ENCODE measurements at places on chromosomes 16 and 17. TPM values are rescaled to one million over a fixed set of nuclear protein-coding genes. Genes with fewer than 3 reads are reported as not detected.
A peak's percentile ranks its signal among the peaks of the same experiment; 100 is the strongest.

Gene PRM3
- not detected for total RNA-seq

Gene COG1
- total RNA-seq = 44.6 TPM

DNA sequence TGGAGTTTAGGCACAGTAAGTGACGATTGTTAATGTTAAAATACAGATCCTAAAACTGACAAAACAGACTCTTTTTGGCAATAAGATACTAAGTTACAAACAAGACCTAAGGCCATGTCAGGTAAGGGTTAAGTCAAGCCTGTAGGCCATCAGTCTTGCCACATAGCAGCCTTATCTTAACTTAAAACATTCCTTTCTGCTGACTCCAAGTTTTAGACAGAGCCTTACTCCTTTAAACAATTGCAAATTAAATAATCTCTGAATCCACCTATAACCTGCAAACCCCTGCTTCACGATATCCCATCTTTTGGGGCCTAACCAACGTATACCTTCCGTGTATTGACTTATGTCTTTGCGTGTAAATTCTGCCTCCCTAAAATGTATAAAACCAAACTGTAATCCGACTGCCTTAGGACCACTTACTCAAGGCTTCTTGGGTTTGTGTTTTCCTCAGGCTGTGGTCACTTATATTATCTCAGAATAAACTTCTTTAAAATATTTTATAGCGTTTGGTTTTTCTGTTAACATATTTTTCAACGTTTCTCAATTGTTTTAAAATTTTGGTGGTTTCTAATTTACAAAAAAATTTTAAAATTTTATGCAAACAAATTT lies 64.4 kb downstream of the EFCAB5 start:
- no peaks in the 10 kb centered on the region for H3K27me3 ChIP-seq
- H3K4me1 ChIP-seq = no peaks in the 10 kb centered on the region
- no peaks in the 10 kb centered on the region for H3K36me3 ChIP-seq

DNA sequence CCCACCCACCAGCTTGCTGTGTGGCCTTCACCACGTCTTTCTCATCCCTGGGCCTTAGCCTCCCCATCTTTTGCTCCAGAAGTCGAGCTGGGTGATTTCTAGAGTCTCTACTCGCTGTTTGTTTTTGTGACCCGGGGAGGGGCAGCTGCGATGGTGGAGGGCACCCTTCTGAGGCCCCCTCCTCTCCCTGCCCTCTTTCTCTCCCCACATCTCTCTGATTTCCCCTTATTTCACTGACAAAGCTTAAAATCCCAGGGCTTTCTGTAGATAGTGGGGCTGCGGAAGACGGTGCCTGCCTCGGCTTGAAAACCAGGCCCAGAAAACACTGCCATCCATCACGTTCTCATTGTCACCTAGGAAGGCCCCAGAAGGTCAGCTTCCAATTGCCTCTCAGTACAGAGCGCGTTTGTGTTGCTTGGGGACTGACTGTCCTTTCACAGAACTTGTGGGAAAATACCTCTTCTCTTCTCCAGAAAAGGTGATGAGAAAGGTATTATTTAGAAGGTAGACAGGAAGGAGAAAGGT lies 95.1 kb downstream of the NTN1 start:
- no peak for DNase-seq
- no peaks in the 10 kb centered on the region for H3K4me1 ChIP-seq
- H3K4me3 ChIP-seq = no peak overlapping the region
- H3K27ac ChIP-seq = no peak overlapping the region

GRCh38 chr17:67891481-67892119 lies 66.3 kb downstream of the BPTF start:
- DNase-seq = peak; percentile 6
- no peak overlapping the region for H3K4me3 ChIP-seq
- H3K27ac ChIP-seq = no peak overlapping the region

- no peaks in the 10 kb centered on the region for H3K4me1 ChIP-seq
- DNase-seq = no peak
- H3K27ac ChIP-seq = no peak overlapping the region
- H3K36me3 ChIP-seq = no peaks in the 10 kb centered on the region
- no peak overlapping the region for H3K4me3 ChIP-seq
Measured at GRCh38 chr16:66668777-66669444, 27.6 kb downstream of the CMTM4 start.
